Ascending aorta (tissue), 2 donors: ENCODE measurements at places on chromosomes 11 and 22.
A peak's percentile ranks its signal among the peaks of the same experiment; 100 is the strongest.

DNA sequence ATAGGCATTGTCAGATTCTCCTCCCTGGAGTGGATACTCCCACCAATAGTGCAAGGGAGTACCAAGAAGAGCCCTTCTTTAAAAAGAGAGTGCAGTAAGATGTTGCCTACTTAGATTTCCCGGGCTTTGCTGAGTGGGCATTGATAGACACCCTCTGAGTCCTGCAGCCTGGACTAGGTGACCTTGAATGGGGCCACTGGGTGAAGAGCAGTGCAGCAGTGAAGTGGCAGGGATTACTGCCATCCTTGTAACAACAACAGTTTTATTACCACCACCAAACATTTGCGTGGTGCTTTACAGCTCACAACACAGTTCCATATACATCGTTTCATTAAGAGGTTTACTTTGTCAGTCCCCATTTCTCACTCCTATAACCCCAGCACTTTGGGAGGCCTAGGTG lies 59.4 kb downstream of the MICAL2 start:
- H3K27me3 ChIP-seq = no peaks in the 10 kb centered on the region
- H3K36me3 ChIP-seq = peaks cover 24% of the 10 kb centered on the region
- no peak overlapping the region for H3K4me3 ChIP-seq
- peaks cover 88% of the 10 kb centered on the region for H3K4me1 ChIP-seq

- no peaks in the 10 kb centered on the region for H3K27me3 ChIP-seq
- H3K36me3 ChIP-seq = no peaks in the 10 kb centered on the region
- H3K27ac ChIP-seq = no peak overlapping the region
- H3K4me1 ChIP-seq = no peaks in the 10 kb centered on the region
- no peak for DNase-seq
Observed at GRCh38 chr11:59849129-59849528, 3.8 kb upstream of the CBLIF start.

GRCh38 chr11:34176751-34177209 lies 71.4 kb downstream of the NAT10 start:
- no peak for DNase-seq
- no peaks in the 10 kb centered on the region for H3K36me3 ChIP-seq
- H3K4me1 ChIP-seq = peaks cover 5% of the 10 kb centered on the region

- no peaks in the 10 kb centered on the region for H3K27me3 ChIP-seq
- H3K27ac ChIP-seq = no peak overlapping the region
- no peak overlapping the region for H3K4me3 ChIP-seq
- no peaks in the 10 kb centered on the region for H3K36me3 ChIP-seq
- H3K4me1 ChIP-seq = no peaks in the 10 kb centered on the region
Observed at GRCh38 chr11:61698173-61698948, 18.2 kb downstream of the DAGLA start.

DNA sequence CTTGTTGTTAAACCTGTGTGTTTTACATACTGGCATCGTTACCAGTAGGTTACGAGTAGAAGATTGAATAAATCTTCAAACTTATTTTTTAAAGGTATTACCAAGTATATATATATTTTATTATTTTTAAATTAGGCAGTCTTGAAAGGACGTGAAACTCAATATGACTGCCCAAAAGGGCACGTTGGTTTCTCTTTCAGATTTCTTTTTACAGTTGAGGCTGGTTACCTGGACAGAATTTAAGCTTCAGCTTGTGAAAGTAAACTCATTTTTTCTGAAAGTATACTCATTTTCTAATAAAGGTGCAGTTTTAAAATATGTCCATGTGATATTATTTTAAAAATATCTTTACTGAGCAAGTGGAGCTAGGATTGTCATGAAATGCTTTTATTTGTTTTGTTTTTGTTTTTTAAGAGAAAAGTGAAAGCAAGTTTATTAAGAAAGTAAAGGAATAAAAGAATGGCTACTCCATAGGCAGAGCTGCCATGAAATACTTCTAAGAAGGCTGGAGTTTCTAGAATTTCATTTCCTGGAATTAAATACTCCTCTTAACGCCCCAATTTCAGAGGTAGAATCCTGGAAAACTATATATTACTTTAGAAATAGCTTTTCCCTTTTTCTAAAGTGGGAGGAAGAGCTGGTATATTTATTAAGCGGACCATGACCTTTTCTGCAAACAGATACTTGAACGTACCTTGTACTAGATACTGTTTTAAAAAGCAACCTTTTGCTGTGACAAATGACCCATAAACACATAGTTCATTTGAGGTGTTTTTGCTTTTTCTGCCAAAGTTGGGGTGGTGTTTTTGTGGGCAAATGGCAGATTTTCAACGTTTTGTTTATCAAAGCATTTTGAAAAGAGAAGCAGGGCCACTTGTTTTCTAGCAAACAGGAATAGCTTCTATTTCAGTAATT lies 1.9 kb downstream of the FBXO7 start:
- DNase-seq = no peak
- H3K4me3 ChIP-seq = peak overlapping the region; percentile 76
- H3K4me1 ChIP-seq = peaks cover 4% of the 10 kb centered on the region
- H3K27me3 ChIP-seq = no peaks in the 10 kb centered on the region
- H3K36me3 ChIP-seq = no peaks in the 10 kb centered on the region

DNA sequence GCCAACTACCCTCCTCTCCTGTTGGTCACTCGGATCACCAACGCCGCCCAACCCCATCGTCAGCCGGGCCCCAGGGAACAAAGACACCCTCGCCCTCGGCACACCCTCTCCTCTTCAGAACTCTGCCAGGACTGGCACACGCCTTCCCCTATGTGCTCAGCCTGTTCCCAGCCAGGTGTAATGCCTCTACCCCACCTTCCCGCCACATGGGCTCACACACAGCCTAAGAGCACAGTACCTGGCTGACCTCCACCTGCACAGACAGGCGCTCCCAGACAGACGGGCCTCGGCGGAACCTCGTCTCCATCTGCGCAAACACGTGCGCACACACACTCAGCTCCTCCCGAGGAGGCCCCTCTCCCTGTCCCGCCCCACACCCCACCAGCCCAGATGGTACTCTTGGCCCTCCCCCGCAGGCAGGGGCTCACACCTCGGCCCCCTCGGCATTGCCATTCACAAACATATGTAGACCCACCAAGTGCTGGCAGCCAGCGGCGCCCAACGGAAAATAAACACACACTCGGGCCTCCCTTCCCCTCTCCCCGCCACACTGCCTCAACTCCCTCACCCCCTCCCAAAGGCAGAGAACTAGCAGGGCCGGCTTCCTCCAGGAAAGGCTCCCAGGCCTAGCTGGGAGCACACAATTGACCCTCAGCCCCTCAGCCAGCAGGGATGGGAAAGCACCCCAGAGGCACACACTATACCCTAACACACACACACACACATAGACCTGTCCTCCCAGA lies 8.5 kb downstream of the ELFN2 start:
- DNase-seq = no peak
- H3K27me3 ChIP-seq = no peaks in the 10 kb centered on the region
- no peak overlapping the region for H3K27ac ChIP-seq

DNA sequence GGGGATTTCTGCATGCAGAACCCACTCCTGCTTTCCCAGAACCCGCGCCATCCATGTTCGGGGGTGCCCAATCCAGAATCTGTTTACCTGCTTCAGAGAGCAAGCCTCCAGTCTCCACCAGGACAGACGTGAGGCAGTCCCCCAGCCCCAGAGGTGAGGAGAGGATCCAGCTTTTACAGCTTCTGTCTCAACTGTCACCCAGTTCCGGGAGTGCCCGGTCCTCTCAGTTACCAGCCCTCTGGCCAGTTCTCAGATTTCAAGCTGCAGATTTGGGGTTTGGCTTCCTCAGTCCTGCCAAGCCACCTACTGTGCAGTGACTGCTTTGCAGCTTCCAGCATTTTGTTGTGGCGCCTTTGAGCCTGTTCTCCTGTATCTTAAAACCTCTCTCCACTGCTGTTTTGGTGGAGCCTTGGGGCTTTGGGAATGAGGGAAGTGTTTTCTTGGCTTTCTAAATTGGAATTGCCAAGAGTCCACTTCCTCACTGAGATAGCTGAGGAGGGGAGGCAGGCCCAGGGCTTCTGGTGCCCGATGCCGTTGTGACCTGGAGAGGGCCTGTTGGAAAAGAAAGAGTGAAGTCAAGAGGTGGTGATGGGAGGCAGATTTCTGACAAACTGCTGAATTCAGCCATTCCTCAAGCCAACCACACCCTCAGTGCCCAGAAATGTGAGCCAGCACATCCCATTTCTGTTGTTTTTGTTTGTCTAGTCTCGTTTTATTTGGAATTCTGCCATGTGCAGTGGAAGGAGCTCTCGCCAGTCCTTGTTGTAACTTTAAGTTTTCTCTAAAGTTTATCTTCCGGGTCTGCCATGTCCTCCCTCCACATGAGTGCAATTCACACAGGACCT lies 513.4 kb downstream of the TBC1D22A start:
- H3K27ac ChIP-seq = no peak overlapping the region
- no peaks in the 10 kb centered on the region for H3K36me3 ChIP-seq
- DNase-seq = no peak

DNA sequence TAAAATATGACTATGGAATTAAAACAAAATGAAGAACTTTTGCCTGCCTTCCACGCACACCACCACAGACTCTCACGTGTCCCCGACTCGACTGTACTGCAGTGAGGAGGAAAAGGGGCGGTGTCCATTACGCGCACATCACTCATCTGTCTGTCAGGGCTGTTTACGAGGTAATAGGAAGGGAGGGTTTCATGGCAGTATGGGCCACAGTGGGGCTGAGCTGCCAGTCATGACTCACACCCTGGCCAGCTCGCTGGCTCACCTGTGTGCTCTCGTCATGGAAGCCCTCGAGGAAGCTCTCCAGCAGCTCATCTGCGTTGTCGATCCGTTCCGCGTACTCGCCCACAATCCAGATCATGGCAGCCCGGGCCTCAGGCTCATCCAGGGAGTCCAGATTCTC lies 33.5 kb upstream of the RASL10A start:
- no peak for DNase-seq
- H3K27me3 ChIP-seq = no peaks in the 10 kb centered on the region
- H3K27ac ChIP-seq = no peak overlapping the region
- no peak overlapping the region for H3K4me3 ChIP-seq
- no peaks in the 10 kb centered on the region for H3K4me1 ChIP-seq

DNA sequence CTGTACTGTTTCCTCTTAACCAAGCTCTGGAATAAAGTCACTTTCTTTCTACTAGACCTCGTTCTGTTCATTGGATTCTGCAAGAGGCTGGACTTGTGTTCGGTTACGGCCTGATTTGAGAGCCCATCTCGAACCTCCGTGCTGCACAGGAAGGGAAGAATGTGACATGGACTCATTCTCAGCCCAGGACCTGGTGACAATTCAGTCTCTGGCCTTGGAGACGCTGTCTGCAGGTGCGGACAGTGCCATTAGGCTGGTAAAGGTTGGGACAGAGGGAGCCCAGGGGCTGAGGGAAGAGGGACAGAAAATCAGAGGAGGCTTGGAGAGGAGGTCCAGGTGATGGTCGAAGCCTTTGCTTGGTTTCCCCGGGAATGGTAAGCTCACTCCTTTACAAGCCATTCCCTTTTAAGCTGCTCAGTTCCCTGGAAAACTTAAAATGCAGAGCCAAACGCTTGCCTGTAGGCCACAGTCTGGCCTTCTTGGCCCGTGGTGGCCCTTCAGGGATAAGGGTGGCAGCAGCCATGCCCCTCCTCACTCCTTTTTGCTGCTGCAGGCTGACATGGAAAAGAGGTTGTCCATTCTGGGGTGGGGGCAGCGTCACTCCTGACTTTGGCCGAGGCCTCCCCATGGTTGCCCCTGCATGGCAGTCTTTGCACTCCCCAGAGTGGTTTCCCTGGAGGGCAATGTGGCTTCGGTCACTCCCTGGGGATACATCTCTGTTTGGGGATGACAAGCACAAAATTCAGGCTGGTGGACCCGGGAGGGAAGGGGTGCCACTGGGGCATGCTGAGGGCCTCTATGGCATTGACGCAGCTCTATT lies 52.3 kb downstream of the SHISAL1 start:
- no peak overlapping the region for H3K4me3 ChIP-seq
- H3K36me3 ChIP-seq = no peaks in the 10 kb centered on the region
- H3K27me3 ChIP-seq = no peaks in the 10 kb centered on the region
- DNase-seq = peak; percentile 27
- no peak overlapping the region for H3K27ac ChIP-seq

- DNase-seq = no peak
- H3K27me3 ChIP-seq = no peaks in the 10 kb centered on the region
- H3K4me1 ChIP-seq = no peaks in the 10 kb centered on the region
- no peak overlapping the region for H3K27ac ChIP-seq
- H3K4me3 ChIP-seq = no peak overlapping the region
- H3K36me3 ChIP-seq = no peaks in the 10 kb centered on the region
Observed at GRCh38 chr11:86782742-86783141, 17.6 kb upstream of the PRSS23 start.

DNA sequence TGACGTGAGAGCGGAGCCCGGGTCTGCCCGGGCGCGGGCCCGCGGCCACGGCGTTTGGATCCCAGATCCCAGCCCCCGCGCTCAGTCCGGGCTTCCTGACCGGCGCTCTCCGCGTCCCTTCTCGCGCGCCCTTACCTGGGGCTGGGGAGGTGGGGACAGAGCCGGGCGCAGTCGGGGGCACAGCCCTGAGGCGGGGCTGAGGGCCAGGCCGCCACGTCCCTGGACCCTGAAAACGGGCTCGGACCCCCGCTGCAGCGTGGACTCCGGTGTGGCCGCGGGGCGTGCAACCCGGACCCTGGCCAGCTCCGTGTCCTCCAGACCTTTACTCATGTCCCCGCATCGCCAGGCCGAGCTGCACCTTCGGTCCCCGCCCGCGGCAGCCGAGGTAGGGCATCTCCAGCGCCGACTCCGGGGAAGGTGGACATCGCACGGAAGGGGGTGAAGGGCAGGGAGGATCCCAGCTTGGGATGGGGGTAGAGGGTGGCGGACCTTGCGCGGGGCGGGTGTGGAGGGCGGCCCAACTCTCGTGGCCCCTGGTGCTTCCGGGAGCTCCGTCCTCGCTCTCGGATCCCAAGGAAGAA lies 9.9 kb upstream of the AIFM3 start:
- DNase-seq = no peak
- H3K27ac ChIP-seq = no peak overlapping the region
- peak overlapping the region; percentile 77 for H3K4me3 ChIP-seq
- H3K27me3 ChIP-seq = no peaks in the 10 kb centered on the region
- peaks cover 14% of the 10 kb centered on the region for H3K36me3 ChIP-seq
